ENCODE measurements at places on chromosomes 1 and 21.
A peak's percentile ranks its signal among the peaks of the same experiment; 100 is the strongest.

DNA sequence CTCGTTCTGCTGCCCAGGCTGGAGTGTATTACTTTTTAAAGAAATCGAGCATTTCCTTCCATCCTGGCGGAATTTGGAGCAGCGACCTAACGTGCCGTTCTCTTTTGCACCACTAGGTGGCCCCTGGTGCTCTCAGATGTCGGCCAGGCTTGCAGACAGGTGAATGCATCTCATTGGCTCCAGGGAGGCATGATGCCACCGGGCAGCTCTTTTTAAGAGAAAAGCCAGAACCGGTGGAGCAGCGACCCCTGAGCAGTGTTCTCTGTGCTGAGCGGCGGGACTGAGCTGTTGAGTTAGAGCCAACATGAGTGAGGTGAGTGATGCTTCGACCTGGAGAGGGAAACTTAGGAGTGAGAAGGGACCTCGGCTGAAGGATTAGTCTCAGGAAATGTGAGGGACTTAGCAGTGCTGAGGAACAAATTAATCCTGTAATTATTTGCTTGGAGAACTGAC is at the start of gene PCP4:
Gene PCP4 (plus strand): TSS at position 241 of the 453 bp plus-strand sequence. CDS start 64 bp downstream, at position 305.
- no peak for DNase-seq

GRCh38 chr1:16080422-16081150 is 7.1 kb upstream of the FAM131C start:
- DNase-seq, result no peak

GRCh38 chr1:170538687-170539086 is 6.7 kb downstream of the GORAB start:
- no peak for DNase-seq

DNA sequence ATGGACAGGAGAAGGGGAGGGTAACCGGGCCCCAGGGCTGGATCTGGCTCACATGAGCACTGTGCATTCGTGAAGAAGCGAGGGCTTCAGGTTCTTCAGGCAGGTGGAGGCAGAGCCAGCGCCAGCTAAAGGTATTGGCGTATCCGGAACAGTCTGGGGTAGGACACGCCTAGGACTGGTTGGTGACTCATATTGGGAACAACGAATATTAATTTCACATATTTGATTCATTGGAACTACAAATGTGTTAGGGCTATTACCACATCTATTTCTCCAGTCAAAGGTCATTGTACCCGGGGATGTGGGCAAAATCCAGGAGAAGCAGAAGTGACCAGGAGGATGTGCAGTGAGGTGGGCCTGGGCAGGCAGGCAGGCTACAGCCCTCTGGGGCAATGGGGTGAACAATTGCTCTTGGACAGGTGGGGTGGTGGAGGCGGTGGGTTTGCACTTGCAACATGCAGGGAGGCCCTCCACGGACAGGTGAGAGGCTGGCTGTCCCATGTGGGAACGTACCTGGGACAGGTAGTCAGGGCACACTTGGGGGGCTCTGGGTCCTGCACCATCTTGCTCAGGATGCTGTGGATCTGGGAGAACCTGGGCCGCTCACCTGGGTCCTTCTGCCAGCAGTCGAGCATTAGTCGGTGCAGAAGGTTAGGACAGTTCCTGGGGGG is 26.7 kb downstream of the CDCA8 start:
- no peak for DNase-seq

GRCh38 chr21:34812504-34813265 is 143.9 kb downstream of the CLIC6 start:
- no peak for DNase-seq

- DNase-seq, result no peak
Observed at GRCh38 chr21:25324666-25325065, 282.6 kb downstream of the MRPL39 start.

- no peak for DNase-seq
Observed at GRCh38 chr1:201714542-201715329, 114.2 kb upstream of the IPO9 start.

GRCh38 chr1:169110236-169110635 is 3.7 kb downstream of the ATP1B1 start:
- no peak for DNase-seq

DNA sequence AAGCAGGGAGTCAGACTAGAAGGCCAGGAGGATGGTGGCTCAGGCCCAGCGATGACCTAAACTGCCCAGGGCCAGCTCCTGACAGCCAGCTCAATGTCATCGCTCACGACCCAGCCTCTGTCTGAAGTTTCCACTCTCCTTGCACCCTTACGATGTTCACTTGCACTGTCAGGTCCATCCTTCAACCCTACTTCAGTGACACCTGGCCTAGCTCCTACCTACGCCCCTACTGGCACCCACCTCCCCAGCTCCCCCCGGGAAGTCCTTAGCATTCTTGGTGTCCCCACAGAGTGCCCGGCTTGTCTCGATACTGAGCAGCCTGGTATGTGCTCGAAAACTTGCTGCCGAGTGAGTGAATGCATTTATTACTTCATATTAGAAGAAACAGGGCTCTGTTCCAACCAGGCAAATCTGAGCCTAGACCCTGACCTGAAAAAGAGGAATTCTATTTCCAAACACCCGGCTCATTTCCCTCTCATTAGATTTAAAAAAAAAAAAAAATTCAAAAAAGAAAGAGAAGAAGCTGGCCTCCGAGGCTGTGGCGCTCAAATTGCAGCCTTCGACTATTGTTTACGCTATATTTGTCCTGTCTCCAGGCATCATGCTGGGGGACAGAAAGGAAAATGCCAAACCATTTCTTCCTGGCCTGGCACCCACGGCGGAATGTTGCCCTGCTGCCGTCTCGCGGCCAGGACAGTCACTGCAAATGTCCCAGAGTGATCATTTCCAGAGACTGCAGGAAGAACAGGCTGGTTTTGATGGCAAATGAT is 29.8 kb upstream of the LRRC38 start:
- no peak for DNase-seq

DNA sequence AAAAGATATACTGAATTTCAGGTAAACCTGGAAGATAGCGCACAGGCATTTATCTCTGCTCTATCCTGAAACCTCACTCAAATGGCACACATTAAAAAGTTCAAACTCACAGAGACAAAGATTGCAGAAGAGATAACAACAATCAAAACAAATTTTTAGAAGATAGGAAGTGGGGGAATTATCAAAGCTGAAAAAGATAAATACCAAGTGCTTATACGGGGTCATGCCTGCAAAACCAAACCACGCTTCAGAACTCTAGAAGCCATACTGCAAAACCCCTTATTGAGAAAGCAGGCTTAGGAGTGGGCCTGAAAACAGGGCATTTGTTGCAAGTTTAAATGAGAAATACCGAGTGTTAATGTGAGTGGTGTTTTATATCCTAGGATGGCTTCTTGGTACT is 76.8 kb downstream of the BARHL2 start:
- DNase-seq, result no peak

DNA sequence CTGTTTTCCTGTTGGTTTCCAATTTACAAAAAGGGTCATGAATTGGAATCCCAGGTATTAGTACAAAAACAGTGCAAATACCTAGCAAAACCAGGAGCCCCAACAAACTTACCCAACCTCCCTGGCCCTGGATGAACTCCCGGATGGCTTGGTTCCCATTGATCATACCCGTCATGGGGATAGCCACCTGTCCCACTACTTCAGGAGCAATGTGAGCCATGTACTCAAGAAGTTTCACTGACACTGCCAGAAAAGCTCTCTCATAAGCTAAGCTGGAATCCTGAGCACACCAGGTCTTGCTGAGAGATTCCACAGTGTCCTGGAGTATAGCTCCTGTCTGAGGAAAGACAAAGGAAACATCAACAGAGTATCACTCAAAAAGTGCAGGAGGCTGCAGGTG is 5.7 kb downstream of the BCL2L15 start:
- no peak for DNase-seq

GRCh38 chr1:7471836-7472235 is 299.3 kb upstream of the VAMP3 start:
- no peak for DNase-seq

GRCh38 chr1:150151291-150152181 is 1.8 kb downstream of the PLEKHO1 start:
- DNase-seq, result peak; percentile 82

DNA sequence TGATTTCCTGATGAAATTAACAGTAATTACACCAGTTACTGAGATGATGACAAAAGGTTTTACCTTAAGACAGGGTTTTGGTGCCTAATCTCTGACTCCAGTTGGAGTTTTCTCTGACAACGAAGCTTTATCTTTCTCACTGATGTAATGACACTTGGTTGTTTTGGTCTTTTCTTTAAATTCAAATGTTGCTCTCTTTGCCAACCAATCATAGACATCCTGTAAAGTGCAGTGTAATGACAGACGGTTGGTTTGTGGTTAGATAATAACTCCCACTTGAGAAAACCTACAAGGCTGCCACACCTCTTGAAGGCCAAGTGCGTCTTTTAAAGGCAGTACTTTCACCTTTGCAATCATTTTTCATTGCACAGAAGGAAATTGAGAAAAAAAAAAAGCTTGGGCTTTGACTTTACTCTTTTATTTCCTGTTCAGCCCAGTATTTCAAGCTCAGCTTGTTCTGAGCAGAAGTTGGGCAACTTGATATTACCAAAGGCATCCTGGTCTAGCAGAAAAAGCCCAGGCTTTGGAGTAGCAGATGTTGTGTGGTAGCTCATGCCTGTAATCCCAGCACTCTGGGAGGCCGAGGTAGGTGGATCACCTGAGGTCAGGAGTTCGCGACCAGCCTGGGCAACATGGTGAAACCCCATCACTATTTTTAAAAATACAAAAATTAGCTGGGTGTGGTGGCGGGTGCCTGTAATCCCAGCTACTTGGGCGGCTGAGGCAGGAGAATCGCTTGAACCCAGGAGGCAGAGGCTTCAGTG is 14.9 kb downstream of the PDIK1L start:
- peak; percentile 53 for DNase-seq

DNA sequence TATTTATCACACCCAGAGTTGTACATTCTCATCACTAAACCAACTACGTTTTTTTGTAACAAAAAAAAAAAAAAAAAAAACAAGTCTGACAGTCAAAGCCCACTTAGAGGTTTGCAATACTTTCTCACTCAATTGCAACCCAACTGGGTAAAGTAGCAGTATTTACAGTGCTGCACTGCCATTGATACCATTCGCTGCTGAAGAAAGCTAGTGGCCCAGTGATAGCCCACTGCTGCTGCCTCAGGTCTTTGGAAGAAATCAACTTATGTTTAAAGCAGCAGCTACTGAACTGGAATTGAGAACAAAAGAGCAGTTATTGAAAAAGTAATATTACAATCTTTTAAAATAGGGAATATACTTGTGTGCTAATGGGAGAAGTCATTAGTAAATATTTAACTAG is 2.7 kb downstream of the HNRNPU start:
- DNase-seq, result no peak

- no peak for DNase-seq
Observed at GRCh38 chr21:40845441-40845995, 1.4 kb downstream of the DSCAM start.

- no peak for DNase-seq
Observed at GRCh38 chr1:156893048-156893953, at the start of gene PEAR1. PEAR1 (plus strand) TSS chr1:156893718; CDS start chr1:156903927, 10,209 bp downstream.

- no peak for DNase-seq
Observed at GRCh38 chr1:69499203-69499803, 68.4 kb upstream of the LRRC7 start.

GRCh38 chr1:184493987-184494388 is 107.2 kb downstream of the C1orf21 start:
- DNase-seq, result no peak

DNA sequence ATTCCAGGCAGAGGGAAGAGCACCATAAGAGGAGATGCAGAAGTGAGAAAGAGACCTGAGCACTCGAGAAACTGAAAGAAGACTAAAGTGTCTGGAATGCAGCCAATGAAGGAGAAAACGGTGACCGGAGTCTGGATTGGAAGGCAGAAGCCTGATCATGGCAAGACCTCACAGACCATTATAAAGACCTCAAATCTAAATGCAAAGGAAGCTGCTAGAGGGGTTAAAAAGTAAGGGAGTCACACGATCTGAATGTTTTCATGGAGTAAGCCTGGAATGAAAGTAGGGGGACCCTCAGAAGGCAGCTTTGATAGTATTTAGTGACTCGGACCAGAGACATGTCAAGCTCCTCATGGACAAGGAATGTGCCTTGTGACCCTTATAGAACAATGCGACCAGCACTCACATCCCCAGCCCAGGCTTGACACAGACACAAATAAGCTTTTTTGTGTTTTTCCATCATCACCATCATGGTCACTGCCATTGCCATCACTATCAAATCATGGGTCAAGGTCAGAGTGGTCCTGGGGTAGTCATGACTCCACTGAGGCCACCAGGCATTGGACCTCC is 183.6 kb downstream of the SEC16B start:
- DNase-seq, result no peak

DNA sequence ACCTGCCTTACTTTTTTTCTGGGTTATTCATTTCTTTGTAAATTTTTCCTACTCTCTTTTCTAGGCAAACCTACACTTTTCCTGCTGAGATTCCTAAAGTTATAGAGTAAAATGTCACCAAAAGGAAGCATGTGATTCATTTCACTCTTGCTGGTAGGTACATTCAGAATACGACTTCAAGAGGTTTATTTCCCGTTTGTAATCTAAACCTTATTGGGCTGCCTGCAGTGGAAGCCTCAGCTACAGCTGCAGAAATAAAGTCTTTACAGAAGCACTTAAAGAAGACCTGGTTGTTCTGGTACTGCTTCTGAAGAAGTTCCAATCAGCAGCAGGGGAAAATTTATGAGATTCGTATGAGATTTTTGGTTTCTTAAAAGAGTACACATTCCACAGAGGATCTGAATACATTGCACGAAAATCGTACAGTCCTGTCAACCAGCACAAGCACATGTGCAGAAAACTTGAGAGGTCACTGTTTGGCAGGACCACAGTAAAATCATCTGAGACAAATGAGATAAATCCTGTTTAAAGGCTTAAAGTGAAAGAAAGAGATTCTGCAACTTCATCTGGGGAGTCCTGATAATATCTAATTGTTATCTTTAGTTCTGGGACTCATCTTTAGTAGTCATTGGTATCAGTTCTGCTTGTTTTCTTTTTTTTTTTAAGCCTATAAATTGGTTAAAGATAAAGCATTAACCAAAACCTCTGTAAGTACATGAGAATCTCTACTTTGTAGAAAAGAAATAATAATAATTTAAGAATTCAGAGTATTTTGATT is 109.9 kb upstream of the ADGRL2 start:
- no peak for DNase-seq

DNA sequence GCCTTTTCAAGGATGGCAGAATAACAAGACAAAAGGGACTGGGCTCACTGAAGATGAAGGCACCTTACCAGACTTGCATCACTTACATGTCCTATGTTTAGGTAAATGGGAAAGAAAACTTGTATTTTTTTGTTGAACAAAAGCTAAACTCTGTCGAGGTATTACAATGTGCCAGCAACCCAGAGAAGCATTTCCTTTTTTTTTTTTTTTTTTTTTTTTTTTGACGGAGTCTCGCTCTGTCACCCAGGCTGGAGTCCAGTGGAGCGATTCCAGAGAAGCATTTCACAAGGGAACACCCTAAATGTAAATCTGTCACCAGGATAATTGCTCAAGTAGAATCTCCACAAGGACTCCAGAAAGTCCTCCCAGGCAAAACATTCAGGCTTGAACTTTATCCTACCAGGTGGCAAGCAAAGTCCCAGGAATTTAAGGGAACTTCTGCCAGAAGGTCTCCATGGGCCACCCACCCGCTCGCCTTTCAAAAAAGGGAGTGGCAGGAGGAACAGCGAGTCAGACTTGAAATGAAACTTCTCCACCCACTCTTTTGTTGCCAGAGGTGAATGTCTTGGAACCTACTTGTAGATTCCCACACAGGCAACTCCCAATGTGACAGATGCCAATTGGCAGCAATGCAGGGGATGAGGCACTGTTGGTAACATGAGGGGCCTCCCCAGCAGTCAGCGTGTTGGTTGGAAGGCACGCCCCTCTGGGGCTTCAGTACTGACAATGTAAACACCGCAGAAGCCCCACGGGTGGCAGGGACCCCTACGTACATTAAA is 125.0 kb downstream of the TIAM1 start:
- no peak for DNase-seq
